ENCODE measurements at places on chromosomes 3 and 15.

DNA sequence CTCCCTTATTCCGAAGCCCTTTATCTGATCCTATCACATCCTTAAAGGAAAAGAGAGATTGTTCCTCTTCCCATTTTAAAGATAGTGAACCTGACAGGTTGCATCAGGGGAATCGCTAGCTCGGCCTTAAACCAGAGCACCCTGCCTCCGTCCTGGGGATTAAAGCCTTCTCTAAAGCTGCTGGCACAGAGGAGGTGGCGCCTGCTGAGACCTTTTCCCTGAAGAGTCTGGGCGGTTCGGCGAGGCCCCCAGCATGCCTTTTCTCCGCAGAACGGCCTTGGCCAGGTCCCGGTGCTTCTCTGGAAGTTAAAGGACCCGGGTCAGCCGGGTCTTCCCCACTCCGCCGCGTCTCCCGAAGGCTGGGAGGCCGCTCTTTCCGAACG, 593 bp downstream of the FAM219B start:
- DNase-seq = peak; percentile 60

- no peak for DNase-seq
Observed at GRCh38 chr3:140941090-140941433, 574 bp upstream of the SLC25A36 start.

GRCh38 chr15:49438962-49439631, 16.1 kb downstream of the FGF7 start:
- DNase-seq = no peak

GRCh38 chr15:39735120-39735717, 47.4 kb downstream of the FSIP1 start:
- no peak for DNase-seq

DNA sequence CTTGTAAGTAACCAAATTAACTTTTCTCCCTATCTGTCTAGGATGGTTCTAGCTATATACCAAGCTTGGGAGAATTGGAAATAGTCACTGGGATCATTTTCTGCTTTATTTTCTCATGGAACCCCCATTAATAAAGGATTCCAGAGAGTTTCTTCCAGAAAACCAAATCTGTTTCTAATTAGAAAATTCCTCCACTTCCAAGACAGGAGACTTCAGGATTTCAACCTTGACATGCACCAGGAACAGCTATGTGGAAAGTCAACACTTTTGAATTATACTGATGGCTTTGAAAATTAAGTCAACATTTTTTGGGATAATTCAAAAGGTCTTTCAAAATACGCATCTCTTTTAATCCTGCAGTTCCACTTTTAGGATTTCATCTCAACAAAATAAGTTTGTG, 138.3 kb downstream of the MEX3B start:
- no peak for DNase-seq

- no peak for DNase-seq
Observed at GRCh38 chr3:177610686-177611633, 413.7 kb upstream of the TBL1XR1 start.

DNA sequence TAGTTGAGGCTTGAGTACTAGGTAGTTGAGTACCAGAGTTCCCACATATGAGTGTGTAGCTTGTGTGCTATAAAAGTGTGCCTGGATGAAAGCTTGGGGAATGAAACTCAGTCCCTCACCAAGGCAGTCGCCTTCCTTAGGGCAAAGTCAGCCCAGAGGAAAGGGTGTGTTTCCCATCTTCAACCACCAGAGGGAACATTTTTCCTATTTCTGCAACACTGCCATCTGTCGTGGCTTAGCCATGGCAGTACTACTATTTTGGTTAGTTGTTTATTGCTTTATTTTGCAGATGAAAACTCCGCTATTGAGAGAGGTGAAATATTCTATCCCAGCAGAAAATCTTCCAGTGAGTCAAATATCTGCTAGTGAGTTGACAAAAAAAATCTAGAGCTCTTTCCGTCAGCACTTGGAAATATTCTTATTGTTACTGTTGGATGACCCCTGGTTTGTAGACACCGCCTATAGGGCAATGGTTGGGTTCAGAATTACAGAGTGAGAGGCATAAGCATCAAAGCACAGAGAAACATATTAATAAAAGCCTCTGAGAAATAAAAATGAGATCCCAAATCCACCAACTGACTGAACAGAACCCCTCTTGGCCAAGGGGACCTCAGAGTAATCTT, 239.9 kb downstream of the CPNE4 start:
- DNase-seq = peak; percentile 37

GRCh38 chr15:82103468-82103867, 57.6 kb upstream of the MEX3B start:
- DNase-seq = no peak

DNA sequence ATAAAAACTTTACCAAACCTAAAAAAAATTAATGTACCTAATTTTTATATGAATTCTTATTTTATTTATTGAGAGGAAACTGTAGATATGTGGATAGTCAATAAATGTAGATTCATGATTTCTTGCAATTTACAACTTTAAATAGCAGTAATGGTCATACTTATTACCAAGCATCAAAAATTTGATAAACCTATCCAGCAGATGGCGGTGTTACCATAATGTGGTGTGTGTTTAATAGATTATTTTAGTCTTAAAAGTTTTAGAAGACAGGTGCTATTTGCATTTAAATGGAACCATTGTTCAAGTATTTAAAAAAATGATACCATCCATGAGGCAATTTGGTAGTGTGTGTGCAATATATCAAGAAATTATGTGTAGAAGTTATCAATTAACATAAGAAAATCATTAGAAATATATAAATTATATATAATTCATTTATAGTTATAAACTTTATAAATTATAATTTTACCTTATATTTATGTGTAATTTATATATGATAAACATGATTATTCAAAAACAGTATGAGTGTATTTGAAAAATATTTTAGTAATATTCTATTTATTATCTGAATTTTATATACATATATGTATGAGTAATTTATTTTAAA, 176.0 kb upstream of the BCHE start:
- no peak for DNase-seq

DNA sequence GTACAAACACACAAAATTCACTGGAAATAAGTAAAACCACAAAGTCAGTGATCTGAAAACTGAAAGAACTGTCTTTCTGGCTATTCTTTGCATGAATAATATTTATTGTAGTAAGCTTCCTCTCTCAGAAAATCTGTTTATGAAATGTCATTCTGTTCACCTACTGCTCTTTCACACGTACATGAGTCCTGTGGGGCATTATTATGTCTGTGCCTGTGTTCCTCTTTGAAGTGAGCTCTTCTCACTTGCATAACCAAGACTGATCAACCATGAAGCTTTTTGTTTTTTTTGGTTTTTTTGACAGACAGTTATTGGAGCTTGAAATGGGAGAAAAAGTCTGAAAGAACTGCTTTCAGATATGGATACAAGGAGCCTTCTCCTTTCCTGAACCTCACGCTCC, 195.8 kb downstream of the PLCH1 start:
- DNase-seq = no peak

DNA sequence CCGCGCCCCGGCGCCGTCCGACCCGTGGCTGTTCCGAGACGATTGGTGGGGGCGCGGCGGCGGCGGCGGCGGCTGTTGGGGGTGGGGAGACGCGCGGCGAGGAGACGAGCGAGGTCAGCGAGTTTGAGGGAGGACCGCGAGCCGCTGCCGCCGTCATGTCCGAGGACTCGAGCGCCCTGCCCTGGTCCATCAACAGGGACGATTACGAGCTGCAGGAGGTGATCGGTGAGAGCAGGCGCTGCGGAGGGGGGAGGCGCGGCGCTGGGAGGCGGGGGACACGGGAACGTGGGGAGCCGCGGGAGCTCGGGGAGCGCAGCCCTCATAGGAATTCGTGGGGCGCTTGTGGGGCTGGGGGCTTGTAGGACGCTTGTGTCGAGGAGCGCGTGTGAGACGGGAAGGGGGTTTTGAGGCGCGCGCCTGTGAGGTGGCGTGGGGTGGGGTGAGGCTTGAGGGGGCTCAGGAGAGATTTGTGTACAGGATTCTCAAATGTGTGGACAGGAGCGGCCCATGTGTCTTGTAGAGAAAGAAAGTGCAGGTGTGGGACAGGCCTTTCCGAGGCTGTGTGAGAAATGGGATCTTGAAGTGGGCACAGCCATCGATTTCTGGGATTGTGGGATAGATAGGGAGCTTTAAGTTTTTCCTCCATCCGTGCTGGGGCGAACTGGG, 518 bp downstream of the OXSR1 start:
- peak; percentile 67 for DNase-seq

All from activated CD4-positive, alpha-beta T cell treated with anti-CD3 and anti-CD28 coated beads for 36 hours (primary cell).